ENCODE measurements at places on chromosomes 13 and 19.

- DNase-seq, result no peak
Measured at GRCh38 chr13:59269476-59269875, 894.3 kb downstream of the DIAPH3 start.

GRCh38 chr19:18426416-18426767 lies 7.2 kb downstream of the SSBP4 start:
- DNase-seq, result no peak

DNA sequence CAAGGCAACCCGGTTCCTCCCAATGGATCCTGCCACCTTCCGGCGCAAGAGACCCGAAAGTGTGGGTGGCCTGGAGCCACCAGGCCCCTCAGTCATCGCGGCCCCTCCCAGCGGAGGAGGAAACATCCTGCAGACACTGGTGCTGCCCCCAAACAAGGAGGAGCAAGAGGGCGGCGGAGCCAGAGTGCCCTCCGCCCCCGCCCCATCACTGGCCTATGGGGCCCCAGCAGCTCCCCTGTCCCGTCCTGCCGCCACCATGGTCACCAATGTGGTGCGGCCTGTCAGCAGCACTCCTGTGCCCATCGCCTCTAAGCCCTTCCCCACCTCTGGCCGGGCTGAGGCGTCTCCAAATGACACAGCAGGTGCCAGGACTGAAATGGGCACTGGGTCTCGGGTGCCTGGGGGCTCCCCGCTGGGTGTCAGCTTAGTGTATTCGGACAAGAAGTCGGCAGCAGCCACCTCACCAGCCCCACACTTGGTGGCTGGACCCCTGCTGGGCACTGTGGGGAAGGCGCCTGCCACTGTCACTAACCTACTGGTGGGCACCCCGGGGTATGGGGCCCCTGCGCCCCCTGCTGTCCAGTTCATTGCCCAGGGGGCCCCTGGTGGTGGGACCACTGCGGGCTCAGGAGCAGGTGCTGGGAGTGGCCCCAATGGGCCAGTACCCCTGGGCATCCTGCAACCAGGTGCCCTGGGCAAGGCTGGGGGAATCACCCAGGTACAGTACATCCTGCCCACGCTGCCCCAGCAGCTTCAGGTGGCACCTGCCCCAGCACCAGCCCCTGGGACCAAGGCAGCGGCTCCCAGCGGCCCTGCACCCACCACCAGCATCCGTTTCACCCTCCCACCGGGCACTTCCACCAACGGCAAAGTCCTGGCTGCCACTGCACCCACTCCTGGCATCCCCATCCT lies 11.2 kb upstream of the PRR19 start:
- DNase-seq, result no peak

DNA sequence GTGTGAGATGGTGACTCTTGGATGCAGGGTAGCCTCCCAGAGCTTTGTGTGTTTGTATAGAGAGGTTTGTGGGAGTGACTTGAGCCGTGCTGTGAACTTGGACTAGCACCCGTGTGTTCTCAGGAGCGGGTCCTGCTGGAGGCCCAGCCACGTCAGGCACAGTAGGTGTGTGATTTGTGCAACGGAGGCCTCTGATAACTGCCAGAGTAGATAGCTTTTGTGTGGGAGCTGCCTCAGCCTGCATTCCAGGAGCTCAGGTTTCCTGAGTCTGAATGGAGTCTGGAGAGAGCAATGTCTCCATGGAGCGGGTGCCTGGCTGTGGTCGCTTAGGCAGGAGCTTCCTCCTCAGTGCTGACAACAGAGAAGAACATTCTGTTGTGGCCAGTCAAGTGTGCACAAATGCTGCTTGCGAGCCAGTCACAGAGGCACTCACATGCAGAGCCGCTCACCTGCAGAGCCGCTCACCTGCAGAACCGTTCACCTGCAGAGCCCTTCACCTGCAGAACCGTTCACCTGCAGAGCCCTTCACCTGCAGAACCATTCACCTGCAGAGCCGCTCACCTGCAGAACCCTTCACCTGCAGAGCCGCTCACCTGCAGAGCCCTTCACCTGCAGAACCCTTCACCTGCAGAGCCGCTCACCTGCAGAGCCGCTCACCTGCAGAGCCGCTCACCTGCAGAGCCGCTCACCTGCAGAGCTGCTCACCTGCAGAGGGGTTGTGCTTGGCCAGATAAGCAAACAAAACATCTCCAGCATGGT lies 32.6 kb downstream of the TFDP1 start:
- DNase-seq, result no peak

DNA sequence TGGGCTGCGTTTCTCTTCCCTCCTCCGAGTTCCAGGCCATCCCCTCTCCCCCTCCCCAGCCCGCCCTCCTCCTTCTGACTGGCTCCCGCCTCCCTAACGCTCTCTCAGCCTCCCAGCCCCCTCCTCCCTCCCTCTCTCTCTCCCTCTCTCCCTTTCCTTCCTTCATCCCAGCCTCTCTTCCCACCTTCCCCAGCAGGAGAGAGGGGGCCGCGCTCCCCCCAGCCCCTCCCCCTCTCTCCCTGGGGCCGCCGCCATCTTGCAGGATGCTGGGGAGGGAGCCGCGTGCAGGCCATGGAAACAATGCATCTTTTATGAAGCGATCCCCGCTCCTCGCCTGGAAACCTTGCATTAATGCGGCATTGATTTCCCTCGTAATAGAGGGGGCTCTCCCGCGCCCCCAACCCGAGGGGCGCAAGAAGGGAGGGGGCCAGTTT lies 42.6 kb upstream of the ADGRL1 start:
- DNase-seq, result no peak

GRCh38 chr13:74115133-74115532 lies 19.1 kb downstream of the KLF12 start:
- DNase-seq, result peak; percentile 73

DNA sequence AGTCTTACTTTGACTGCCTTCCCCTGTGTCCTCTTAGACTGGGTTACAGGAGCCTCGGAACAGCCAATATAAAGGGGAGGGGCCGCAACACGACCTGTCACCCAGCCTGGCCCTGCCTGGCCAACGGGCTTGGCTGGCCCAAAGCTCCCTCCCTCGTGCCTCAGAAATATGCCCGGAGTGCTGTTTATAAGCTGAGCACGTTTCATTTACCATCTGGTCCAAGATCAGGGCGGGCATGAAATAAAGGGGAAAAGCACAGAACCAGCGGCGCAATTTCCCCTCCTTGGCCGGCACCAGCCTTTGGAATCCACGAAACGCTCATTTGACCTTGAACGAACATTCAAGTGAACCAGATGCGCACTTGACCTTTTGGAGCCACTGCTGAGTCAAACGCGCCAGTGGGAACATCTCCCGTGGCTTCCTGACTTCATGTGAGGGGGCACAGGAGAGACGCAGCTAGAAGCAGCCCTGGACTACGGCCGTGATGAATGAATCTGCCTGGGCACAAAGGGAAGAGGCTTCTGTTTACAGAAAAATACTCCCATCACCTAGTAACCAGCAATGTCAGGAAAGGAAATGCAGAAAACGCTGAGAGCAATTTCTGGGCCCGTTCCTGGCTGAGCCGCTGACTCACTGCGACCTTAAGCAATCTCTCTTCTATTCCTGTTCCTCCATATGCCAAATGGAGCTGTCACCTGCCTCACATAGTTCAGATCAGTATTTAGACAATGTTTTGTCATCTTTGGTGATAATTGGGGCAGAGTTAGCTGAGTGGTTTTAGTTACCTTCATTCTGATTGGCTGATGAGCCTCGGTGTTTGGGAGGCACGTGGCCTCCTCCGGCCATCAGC lies 53.3 kb downstream of the RFX2 start:
- DNase-seq, result peak; percentile 87

- peak; percentile 58 for DNase-seq
Measured at GRCh38 chr19:17797424-17798201, 2.7 kb downstream of the B3GNT3 start.
